ENCODE measurements at places on chromosomes 11 and 22.

GRCh38 chr11:221998-222789, 13.9 kb downstream of the SIRT3 start:
- no peak for DNase-seq

DNA sequence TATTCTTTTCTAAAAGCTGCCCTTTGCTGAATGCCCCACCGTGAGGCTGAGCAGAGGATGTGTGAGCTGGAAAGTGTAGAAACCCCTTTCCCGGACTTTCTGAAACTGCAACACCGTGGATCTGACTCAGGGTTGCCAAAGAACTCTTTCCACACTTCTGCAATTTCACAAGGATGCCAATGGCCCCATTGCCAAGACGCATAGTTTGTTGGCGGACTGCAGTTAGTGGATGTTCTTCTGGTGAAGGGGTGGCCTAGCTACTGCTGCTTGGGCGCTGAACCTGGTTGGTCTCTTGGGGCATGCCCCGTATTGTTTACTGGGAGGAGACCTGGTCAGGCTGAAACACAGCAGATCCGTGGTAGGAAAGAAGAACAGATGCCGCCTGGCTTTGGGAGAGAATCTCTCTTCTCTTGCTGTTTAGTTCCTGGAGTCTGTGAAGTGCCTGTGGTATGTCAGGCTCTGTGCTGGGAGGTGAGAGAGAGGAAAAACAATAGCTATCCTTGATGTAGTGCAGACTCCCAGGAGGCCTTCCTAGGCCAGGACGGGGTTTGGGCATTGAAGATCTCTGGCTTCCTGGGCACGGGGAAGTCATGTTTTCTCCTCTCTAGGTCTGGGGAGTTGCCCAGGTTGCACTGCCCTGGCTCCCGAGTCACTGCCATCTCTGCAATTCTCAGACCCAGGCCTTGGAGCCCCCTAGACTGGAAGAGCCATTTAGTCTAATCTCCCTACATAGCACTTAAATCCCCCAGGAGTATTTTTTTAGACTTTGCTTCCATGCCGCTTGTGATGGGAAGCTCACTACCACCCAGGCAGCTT, 26.9 kb downstream of the CD82 start:
- DNase-seq, result no peak

DNA sequence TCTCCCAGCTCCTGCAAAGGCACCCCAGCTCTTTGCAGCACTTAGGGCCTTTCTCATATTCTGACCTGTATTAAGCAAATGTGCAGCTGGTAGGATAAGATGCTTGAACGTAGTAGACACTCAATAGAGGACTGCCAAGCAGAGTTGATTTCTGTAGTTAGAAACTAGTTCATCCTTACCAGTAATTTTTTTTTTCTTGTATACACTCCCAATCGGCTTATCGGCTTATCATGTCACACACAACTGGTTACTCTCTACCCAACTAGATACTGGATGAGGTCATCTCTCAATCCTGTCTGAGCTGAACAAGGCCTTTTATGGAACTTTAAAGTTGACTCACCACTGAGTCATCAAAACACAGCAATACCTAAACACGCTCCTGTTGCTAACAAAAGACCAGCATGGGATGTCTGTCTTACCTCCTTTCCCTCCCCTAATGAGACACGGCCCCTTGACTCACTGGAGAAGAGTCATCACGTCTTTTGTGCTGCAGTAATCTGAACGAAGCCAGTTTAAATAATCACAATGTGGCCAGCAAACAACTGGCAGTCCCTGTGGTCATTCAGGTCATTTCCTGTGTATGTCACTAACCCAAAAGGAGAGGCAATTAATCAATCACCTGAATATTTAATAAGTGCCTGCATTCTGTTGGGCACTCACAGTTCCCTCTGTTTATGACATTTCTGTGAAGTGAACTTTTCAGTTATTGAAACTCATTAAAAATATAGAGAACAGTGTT, 7.5 kb upstream of the WEE1 start:
- DNase-seq, result peak; percentile 100

DNA sequence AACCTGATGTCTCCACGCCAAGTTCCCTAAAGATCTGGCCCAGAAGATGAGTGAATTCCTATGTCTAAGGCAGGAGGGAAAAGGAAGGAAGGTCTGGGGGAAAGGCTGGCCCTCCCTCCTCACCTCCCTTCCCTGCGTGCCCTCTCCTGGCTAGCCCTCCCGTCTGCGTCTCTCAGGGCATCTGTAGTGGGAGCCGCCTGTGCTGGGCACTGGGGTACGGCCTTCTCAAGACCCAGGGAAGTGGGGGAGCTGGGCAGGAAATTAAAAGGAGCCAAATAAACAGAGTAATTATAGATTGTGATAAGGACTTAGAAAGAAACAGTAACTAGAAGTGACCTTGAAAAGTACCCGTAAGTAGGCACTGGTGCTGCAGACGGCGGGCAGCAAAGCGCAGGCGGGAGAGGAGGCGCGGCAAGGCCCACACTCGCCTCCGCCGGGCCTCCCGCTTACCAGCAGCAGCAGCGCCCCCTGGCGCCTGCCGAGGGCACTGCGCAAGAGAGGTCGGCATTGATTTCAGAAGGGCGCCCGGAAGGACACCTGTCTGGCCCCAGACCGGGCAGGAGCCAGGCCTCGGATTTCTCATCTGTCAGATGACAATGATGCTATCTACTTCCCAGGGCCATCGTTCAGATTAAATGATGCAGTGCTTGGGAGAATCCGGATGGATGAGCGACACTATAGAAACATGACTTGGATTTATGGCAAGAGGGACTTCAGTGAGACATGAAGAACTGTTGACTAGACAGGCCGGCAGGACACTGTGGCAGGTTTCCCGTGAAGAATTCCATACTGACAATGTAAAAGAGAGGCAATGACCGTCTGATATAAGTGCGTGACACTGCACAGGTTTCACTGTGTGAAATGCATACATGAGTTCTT, 7.3 kb downstream of the KCNJ1 start:
- no peak for DNase-seq

DNA sequence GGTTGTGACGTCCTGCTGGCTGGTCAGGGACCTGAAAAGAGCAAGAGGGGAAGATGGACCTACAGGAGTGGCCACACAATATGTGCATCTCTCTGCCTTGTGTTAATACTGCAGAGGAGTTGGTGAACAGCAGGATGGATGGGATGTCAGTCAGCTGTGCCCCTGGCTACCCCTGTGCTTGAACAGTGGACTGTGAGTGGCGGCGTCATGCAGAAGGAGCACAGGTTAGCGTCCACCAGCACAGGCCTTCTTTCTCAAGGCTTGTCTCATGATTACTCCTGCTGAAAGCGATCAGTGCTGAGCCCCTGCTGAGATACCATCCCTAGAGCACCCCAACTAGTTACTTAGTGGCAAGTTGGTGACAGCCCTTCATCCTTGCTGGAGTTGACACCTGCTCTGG, 3.8 kb upstream of the CHKB start:
- no peak for DNase-seq

- DNase-seq, result no peak
Observed at GRCh38 chr11:68303083-68303482, 9.3 kb upstream of the LRP5 start.

GRCh38 chr11:87443707-87444106, 406.0 kb downstream of the TMEM135 start:
- no peak for DNase-seq

- DNase-seq, result no peak
Observed at GRCh38 chr11:116651098-116651736, 121.6 kb downstream of the BUD13 start.

DNA sequence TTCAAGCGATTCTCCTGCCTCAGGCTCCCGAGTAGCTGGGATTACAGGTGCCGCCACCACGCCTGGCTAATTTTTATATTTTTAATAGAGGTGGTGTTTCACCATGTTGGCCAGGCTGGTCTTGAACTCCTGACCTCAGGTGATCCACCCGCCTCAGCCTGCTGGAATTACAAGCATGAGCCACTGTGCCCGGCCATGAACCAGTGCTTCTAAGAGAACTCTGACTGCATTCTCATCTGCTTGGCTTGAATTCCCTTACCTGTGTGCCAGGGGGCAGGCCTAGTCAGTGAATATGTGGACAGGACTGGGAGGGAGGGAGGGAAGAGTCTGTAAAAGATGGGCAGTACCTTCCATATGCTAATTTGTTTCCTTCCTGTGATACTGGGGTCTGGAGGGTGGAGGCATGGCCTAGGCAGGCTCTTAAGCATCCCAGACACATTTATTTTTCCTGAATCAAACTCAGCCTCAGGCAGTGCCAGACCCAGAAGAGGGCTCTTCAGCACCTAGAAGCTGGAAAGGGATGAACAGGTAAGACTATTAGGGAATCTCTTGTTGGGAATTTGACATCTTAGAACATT, 6.6 kb downstream of the RPS25 start:
- no peak for DNase-seq

- no peak for DNase-seq
Observed at GRCh38 chr11:22761066-22761465, 68.5 kb downstream of the SVIP start.

- DNase-seq, result no peak
Observed at GRCh38 chr11:74471668-74472429, 4.5 kb upstream of the KCNE3 start.

DNA sequence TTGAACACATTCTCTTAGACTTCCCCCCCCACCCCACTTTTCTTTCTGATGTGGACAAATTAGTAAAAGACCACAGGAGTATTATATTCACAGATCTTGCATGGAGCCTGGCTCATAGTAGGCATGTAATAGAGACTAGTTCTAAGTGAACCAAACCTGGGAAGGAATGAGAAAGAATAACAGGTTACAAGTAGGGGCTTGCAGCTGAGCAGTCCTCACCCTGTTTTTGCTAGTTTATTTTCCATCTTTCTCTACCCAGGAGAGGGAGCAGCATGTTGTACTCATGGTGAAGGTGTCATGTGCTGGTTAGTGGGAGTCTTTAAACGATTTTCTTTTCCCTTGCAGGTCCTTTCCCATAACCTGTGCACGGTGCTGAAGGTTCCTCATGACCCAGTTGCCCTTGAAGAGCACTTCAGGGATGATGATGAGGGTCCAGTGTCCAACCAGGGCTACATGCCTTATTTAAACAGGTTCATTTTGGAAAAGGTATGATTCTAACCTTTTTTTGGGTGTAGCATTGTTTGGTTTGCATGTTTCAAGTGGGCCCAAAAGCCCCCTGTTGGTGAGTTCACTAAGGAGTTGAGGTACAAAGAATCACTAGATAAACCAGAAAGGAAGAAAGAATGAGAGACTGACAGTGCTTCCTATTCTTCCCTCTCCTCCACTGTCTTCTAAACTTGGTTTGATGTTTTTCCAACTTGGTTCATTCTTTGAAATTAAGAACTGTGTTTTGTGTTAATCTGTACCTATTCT, 30.1 kb downstream of the SWAP70 start:
- DNase-seq, result no peak

- no peak for DNase-seq
Observed at GRCh38 chr11:102346748-102347461, at the start of gene BIRC2. TSS of gene BIRC2 (plus strand) at chr11:102347214. CDS start at chr11:102349855, 2,641 bp downstream.

GRCh38 chr11:102118937-102119336, 8.7 kb downstream of the YAP1 start:
- no peak for DNase-seq

DNA sequence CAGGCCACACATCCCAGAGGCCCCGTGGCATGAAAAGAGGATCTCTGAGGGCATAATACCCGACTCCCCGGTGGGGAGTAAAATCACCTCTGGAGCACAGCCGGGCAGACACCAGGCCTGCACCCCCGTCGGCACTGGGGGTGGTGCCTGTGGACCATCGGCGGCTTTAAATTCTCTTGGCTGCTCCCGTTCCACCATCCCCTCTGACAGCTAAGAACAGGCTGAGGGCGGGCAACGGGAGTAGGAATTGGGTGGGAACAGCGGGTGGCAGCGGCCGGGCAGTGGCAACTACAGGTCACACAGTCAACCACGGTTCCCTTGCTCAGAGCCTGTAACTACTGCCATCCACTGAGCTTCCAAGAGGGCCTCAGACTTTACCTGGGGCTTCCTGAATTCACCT, 40.2 kb upstream of the MOB2 start:
- no peak for DNase-seq

DNA sequence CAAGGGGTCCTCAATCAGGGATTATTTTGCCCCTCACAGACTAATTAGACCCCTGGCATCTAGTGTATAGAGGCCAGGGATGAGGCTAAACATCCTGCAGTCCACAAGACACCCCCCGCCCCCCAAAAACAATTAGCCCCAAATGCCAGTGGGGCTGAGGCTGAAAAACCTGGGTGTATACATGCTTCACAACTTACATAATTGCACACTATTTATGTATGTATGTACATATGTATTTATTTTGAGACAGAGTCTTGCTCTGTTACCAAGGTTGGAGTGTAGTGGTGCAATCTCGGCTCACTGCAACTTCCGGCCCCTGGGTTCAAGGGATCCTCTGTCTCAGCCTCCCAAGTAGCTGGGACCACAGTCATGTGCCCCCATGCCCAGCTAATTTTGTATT, 28.8 kb upstream of the SHANK2 start:
- no peak for DNase-seq

Data from AG04449 (cell line).